Neuronal stem cell (in vitro differentiated cells): ENCODE measurements at places on chromosomes 1 and 21.

DNA sequence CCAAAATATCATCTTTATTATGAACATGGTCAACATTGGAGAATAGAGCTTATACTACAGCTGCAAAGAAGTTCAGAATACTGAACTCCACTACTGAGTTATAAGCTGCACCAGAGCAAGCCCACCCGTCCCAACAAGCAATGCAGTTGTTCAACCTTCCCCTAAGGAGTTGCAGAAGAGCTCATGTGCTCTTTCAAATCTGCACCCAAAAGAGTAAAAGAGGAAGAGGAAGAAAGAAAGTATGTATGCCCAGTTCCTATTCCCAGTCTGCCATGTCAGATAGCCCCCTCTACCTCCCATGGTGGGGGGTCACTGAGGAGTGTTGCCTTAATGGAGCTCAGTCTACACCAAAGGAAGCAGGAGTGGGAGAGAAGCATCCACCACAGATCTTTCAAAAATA is 6.9 kb downstream of the C1orf162 start:
- DNase-seq: no peak
- no peak overlapping the region for H3K27ac ChIP-seq
- no peak overlapping the region for H3K4me3 ChIP-seq

- no peak for DNase-seq
- no peak overlapping the region for H3K4me3 ChIP-seq
- H3K27ac ChIP-seq: no peak overlapping the region
- H3K4me1 ChIP-seq: no peaks in the 10 kb centered on the region
Measured at GRCh38 chr1:164836614-164837018, 277.6 kb downstream of the PBX1 start.

- no peak for DNase-seq
- no peak overlapping the region for H3K27ac ChIP-seq
- peaks cover 1% of the 10 kb centered on the region for H3K36me3 ChIP-seq
- H3K27me3 ChIP-seq: no peaks in the 10 kb centered on the region
- no peak overlapping the region for H3K4me3 ChIP-seq
Measured at GRCh38 chr1:239457491-239458143, 71.2 kb downstream of the CHRM3 start.

- H3K4me1 ChIP-seq: no peaks in the 10 kb centered on the region
- DNase-seq: no peak
- H3K27me3 ChIP-seq: no peaks in the 10 kb centered on the region
- no peak overlapping the region for H3K27ac ChIP-seq
Measured at GRCh38 chr1:47849005-47849521, 148.1 kb downstream of the TRABD2B start.

GRCh38 chr1:196131691-196132090 is 476.5 kb downstream of the KCNT2 start:
- H3K27me3 ChIP-seq: peaks cover 16% of the 10 kb centered on the region
- H3K36me3 ChIP-seq: no peaks in the 10 kb centered on the region
- H3K4me3 ChIP-seq: no peak overlapping the region
- no peaks in the 10 kb centered on the region for H3K4me1 ChIP-seq

DNA sequence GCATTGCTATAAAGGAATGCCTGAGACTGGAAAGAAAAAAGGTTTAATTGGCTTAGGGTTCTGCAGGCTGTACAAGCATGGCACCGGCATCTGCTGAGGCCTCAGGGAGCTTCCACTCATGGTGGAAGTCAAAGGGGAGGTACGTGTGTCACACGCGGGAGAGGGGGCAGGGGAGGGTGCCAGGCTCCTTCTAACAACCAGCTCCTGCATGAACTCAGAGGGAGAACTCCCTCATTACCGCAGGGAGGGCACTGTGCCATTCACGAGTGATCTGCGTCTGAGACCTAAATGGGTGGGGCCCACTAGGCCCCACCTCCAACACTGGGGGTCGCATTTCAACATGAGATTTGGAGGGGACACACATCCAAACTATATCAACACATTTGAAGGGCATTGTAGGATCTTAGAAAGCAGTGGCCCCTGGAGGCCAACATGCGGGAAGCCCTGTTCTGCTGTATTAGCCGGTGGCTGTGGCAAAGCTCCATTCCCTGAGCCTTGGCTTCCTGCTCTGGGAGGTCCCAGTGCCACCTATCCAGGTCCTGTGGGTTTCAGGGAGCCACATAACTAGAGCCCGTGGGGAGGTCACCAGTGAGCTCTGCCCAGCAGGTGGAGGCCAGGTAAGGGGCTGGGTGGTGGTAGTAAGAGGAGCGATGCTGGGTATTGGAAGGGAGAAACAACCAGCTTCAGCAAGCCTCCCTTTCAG is 10.0 kb downstream of the WNT3A start:
- H3K36me3 ChIP-seq: no peaks in the 10 kb centered on the region
- no peak overlapping the region for H3K4me3 ChIP-seq
- H3K27ac ChIP-seq: no peak overlapping the region
- H3K4me1 ChIP-seq: no peaks in the 10 kb centered on the region
- DNase-seq: no peak
- peaks cover 5% of the 10 kb centered on the region for H3K27me3 ChIP-seq

DNA sequence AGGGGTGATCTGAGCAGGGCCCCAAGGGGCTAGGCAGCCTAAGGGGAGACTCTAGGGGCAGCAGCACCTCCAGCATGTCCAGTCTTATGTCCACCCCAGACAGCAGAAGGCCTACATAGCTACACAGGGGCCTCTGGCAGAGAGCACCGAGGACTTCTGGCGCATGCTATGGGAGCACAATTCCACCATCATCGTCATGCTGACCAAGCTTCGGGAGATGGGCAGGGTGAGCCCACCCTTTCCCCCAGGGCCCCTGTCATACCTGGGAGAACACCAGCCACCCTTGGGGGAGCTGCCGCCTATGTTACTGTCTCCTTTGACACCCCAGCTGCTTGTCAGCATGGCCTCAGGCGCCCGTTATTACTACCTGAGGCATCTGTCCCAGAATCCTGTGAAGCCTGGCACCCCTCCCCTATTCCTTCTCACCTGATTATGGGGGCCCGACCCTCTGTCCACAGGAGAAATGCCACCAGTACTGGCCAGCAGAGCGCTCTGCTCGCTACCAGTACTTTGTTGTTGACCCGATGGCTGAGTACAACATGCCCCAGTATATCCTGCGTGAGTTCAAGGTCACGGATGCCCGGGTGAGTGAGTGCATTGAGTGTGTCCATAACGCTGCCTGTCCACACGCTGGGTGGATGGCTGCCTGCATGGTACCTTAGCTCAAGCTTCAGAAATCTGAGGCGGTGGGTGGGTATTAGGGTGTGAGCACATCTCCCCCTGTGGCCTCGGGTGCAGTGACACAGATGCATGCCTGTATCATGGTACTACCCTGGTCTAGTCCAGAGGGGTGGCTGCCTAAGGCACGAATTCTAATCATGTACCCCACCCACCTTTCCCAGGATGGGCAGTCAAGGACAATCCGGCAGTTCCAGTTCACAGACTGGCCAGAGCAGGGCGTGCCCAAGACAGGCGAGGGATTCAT is 29.7 kb upstream of the KDM4A start:
- no peaks in the 10 kb centered on the region for H3K4me1 ChIP-seq
- H3K27me3 ChIP-seq: no peaks in the 10 kb centered on the region
- peaks cover 84% of the 10 kb centered on the region for H3K36me3 ChIP-seq
- H3K4me3 ChIP-seq: peak overlapping the region; percentile 54

- H3K36me3 ChIP-seq: no peaks in the 10 kb centered on the region
- no peaks in the 10 kb centered on the region for H3K4me1 ChIP-seq
- no peaks in the 10 kb centered on the region for H3K27me3 ChIP-seq
- no peak overlapping the region for H3K27ac ChIP-seq
Measured at GRCh38 chr1:48808496-48808895, 31.8 kb upstream of the BEND5 start.

GRCh38 chr1:15830258-15830657 is 17.2 kb upstream of the SPEN start:
- no peaks in the 10 kb centered on the region for H3K27me3 ChIP-seq
- H3K27ac ChIP-seq: no peak overlapping the region
- H3K36me3 ChIP-seq: no peaks in the 10 kb centered on the region
- no peak overlapping the region for H3K4me3 ChIP-seq
- DNase-seq: no peak

DNA sequence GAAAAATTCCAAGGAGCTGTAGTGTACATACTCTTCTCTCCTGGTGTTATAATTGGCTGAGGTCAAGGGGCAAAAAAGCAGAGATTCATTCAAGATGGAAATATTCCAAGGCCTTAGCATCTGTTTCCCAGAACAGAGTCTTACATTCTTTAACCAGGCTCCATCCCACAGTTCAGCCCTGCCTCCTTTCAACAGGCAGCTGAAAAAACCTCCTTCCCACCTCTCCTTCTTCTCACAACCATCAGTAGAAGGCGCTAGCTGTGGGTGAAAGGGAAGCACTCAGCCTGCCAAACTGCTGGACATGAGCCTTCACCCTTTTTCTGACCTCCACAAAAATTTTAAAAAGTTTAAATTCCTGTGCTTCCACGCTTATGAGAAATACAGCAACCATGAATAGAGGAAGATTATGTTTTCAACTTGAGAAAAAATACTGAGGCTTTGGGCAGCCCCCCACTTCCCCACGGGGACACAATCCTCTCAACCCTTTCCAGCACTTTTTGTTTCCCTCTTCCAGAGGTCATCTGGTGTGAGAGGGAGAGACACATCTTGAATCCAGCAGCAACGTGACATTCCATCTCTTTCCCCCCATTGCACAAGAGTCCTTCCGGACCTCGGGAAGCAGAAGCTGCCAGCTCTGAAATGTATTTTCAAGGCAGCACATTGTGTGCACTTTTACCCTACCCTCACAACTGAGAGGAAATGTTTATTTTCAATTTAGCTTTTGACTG is 43.2 kb upstream of the FMO2 start:
- no peaks in the 10 kb centered on the region for H3K4me1 ChIP-seq
- no peak for DNase-seq
- H3K27ac ChIP-seq: no peak overlapping the region
- no peaks in the 10 kb centered on the region for H3K27me3 ChIP-seq
- no peaks in the 10 kb centered on the region for H3K36me3 ChIP-seq
- H3K4me3 ChIP-seq: no peak overlapping the region

GRCh38 chr21:23930565-23930964 is 1676.7 kb downstream of the MRPL39 start:
- H3K4me1 ChIP-seq: no peaks in the 10 kb centered on the region
- H3K27me3 ChIP-seq: no peaks in the 10 kb centered on the region
- DNase-seq: no peak
- H3K36me3 ChIP-seq: no peaks in the 10 kb centered on the region
- H3K4me3 ChIP-seq: no peak overlapping the region

GRCh38 chr1:157137046-157137407 is 1.2 kb downstream of the ETV3 start:
- DNase-seq: no peak
- H3K4me3 ChIP-seq: no peak overlapping the region
- peaks cover 4% of the 10 kb centered on the region for H3K4me1 ChIP-seq
- H3K36me3 ChIP-seq: peaks cover 42% of the 10 kb centered on the region

DNA sequence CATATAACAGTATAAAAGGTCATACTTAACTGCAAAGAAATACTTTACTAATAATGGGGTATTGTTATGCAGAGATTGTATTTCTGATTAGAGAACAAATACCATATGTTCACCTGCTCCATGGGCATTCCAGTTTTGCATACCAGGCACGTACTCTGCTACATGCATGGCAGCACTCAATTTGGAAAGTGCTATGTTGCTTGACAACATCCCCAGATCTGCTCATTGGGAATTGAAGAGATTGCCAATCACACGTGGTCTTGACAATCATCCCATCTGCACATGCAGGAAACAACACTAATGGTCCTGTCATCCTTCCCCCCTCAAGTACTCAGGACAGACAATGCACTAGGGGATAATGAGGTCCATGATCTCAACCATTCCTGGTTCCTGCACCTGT is 63.4 kb upstream of the PDE4B start:
- no peak for DNase-seq
- no peaks in the 10 kb centered on the region for H3K27me3 ChIP-seq
- no peaks in the 10 kb centered on the region for H3K4me1 ChIP-seq
- no peak overlapping the region for H3K27ac ChIP-seq
- H3K4me3 ChIP-seq: no peak overlapping the region
- no peaks in the 10 kb centered on the region for H3K36me3 ChIP-seq
